ENCODE measurements at places on chromosomes 6 and 20. TPM values are rescaled to one million over a fixed set of nuclear protein-coding genes. Genes with fewer than 3 reads are reported as not detected.

Gene LAMA2
- 0.70 TPM for total RNA-seq

Gene PKIB
- total RNA-seq, result 0.63 TPM

Gene GSTA4
- 7.9 TPM for total RNA-seq

Gene ADAM33
- 0.06 TPM for total RNA-seq

Gene IL17F
- total RNA-seq, result not detected

Gene ZNF311
- total RNA-seq, result 0.12 TPM

Gene FKBP1C
- total RNA-seq, result 2.1 TPM

Gene CDH26
- 0.05 TPM for total RNA-seq

Gene BPIFB4
- not detected for total RNA-seq

Gene LZTS3
- 5.6 TPM for total RNA-seq

Gene HCK
- total RNA-seq, result 0.05 TPM

Gene CD93
- total RNA-seq, result not detected

Gene SUPT3H
- total RNA-seq, result 4.7 TPM

Gene C6orf15
- total RNA-seq, result not detected

Gene COL20A1
- total RNA-seq, result 0.71 TPM

Gene PRRT1
- 0.58 TPM for total RNA-seq

Gene TLDC2
- not detected for total RNA-seq

Gene MKKS
- total RNA-seq, result 17.5 TPM

Gene TFAP2D
- not detected for total RNA-seq

Gene SLC17A9
- 0.03 TPM for total RNA-seq

Gene TRDN
- not detected for total RNA-seq

Gene ANKRD6
- total RNA-seq, result 1.5 TPM

Gene NDRG3
- 19.4 TPM for total RNA-seq

Gene BTN1A1
- total RNA-seq, result not detected

Gene VWA7
- 1.3 TPM for total RNA-seq

Gene FAM83C
- total RNA-seq, result 0.14 TPM

Gene MAP3K4
- 10.7 TPM for total RNA-seq

Gene SNPH
- 3.3 TPM for total RNA-seq

Gene CCDC170
- total RNA-seq, result 0.06 TPM

Gene ZNF165
- total RNA-seq, result 0.94 TPM

Gene FHL5
- total RNA-seq, result not detected

Gene TBP
- total RNA-seq, result 17.4 TPM

Gene HSPA1L
- total RNA-seq, result 1.2 TPM

Gene PPP1R14C
- 3.5 TPM for total RNA-seq

Gene MACROD2
- 0.34 TPM for total RNA-seq

Gene LKAAEAR1
- total RNA-seq, result 2.4 TPM

Gene LRFN2
- total RNA-seq, result not detected

Gene KCNB1
- 3.0 TPM for total RNA-seq

Gene PPARD
- total RNA-seq, result 6.4 TPM

Gene NOL7
- total RNA-seq, result 66.4 TPM

Gene TSHZ2
- total RNA-seq, result not detected

Gene SALL4
- total RNA-seq, result 1.4 TPM

Gene PLEKHG1
- 0.45 TPM for total RNA-seq

Gene THEMIS
- total RNA-seq, result not detected

Gene DEFB124
- total RNA-seq, result 0.42 TPM

Gene LPIN3
- 16.3 TPM for total RNA-seq

Gene ENPP5
- total RNA-seq, result not detected

Gene SPAG4
- total RNA-seq, result 6.1 TPM

Gene ZC3H12D
- total RNA-seq, result 0.01 TPM

Gene TRIM31
- total RNA-seq, result 0.72 TPM

Gene TCP11
- not detected for total RNA-seq

Gene TMEM170B
- total RNA-seq, result 0.72 TPM

Gene DEFB118
- total RNA-seq, result not detected

Gene HTR1B
- total RNA-seq, result 0.22 TPM

Gene HLA-DQA1
- not detected for total RNA-seq

Gene CST5
- not detected for total RNA-seq

All from A549 treated with AZD2906 at 1 μM for 4 hours (cell line).